A549 treated with dexamethasone at 1 μM for 4 hours (cell line): ENCODE measurements at places on chromosomes 11 and 22. TPM values are rescaled to one million over a fixed set of nuclear protein-coding genes. Genes with fewer than 3 reads are reported as not detected.

Gene SCGB1D2
- not detected in 5 replicates for total RNA-seq

Gene GAL3ST3
- total RNA-seq = not detected in 5 replicates

Gene OR2AG1
- not detected in 5 replicates for total RNA-seq

Gene POU2AF1
- total RNA-seq = 0.04 to 0.31 TPM in 2 of 5 replicates, not detected in the others

Gene ELMOD1
- 0.11 to 0.24 TPM (median 0.12 TPM) in 5 replicates for total RNA-seq

Gene TRIM49
- total RNA-seq = 0.05 to 0.20 TPM (median 0.17 TPM) in 5 replicates

Gene XKR3
- not detected in 5 replicates for total RNA-seq

Gene FGF4
- total RNA-seq = 0.03 to 0.09 TPM (median 0.04 TPM) in 3 of 5 replicates, not detected in the others

Gene HOATZ
- not detected in 5 replicates for total RNA-seq

Gene OR52A1
- not detected in 5 replicates for total RNA-seq

Gene OR8G5
- total RNA-seq = not detected in 5 replicates

Gene OLFML1
- not detected in 5 replicates for total RNA-seq

Gene ANKK1
- 0.04 to 0.07 TPM in 2 of 5 replicates, not detected in the others for total RNA-seq

Gene JHY
- total RNA-seq = 3.1 to 4.3 TPM (median 3.8 TPM) in 5 replicates
